ENCODE measurements at places on chromosomes 16 and 17. TPM values are rescaled to one million over a fixed set of nuclear protein-coding genes. Genes with fewer than 3 reads are reported as not detected.
A peak's percentile ranks its signal among the peaks of the same experiment; 100 is the strongest.

GRCh38 chr17:21041741-21042457 is 912 bp downstream of the USP22 start:
- peak; percentile 84 for DNase-seq

GRCh38 chr17:81401723-81402529 is 6.7 kb downstream of the BAHCC1 start:
- DNase-seq, result no peak

DNA sequence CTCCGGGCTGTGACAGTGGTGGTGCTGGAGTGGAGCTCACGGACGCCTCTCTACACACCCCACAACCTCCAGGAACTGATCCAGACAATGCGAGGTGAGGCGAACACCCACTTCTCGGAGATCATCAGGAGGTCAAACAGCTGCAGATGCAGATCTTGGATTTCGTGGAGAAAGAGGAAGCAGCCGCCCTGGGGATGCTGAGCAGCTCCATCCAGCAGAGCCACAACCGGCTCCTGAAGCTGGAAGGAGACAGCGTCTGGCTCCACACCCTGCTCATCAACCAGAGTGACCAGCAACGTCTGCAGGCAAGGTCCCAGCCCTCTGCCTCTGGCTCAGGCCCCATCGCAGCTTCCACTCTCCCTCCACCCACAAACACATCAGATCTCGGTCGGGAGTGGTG is 13.2 kb upstream of the SLC16A5 start:
- DNase-seq, result no peak

DNA sequence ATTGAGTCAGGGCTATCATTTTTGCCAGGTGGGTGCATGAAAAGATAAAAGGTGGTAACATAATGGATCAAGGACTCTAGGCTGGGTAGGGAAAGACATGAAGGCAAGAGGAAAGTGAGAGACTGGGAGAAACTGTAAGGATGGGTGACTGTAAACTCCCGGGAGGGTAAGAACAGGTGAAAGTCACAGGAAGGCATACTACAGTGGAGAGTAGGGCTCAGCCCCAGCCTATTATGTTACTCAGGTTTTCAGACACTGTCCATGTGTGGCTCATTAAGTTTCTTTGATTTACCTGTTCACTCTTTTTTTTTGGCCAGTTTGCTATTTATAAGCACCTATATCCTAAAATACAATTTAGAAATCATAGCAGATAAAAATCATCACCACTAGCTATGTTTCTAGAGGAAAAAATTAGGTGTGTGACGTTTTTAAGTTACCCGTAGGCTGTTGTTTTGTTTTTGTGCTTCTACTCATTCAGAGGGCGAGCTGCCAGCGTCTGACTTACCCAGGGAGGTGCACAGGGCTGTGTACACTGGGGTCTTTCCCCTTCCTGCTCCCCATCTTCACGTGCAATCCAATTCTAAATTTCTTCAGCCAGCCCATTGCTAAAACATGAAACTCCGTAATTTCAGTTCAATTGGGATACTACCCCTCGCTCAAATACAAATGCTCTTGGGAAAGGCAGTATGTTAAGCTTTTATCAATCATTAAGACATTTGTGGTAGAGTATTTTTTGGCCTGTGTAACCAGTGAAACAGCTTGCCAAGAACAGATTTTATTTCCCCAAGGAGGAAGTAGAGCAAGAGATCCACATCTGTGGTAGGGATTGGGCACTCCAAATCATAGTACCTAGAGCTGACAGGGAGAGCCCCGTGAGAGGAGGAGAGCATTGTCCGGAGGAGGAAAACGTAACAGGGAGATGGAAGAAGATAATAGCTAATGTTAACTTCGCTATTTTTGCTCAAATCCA is 21.7 kb upstream of the VWA3A start:
- no peak for DNase-seq

GRCh38 chr16:57426356-57426755 is 20.8 kb downstream of the CIAPIN1 start:
- DNase-seq, result no peak

DNA sequence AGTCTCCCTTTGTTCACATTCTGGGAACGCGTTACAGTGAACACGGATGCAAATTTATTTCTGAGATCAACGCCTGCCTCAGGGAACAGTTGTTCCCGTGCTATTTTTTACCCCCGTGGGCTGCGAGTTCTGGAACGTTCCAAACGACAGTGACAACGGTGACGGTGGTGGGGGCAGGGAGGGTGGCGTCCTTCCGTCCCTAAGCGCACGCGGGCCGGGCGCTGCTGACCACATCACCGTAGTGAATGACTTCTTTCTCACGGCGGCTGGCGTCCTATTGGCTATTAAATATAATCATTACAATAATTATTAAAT is 45.1 kb upstream of the SSTR5 start:
- DNase-seq, result no peak

- no peak for DNase-seq
These were observed 14.9 kb downstream of the RHOT1 start for GRCh38 chr17:32157225-32157624.

GRCh38 chr17:32020943-32021614 is 13.9 kb downstream of the LRRC37B start:
- no peak for DNase-seq

DNA sequence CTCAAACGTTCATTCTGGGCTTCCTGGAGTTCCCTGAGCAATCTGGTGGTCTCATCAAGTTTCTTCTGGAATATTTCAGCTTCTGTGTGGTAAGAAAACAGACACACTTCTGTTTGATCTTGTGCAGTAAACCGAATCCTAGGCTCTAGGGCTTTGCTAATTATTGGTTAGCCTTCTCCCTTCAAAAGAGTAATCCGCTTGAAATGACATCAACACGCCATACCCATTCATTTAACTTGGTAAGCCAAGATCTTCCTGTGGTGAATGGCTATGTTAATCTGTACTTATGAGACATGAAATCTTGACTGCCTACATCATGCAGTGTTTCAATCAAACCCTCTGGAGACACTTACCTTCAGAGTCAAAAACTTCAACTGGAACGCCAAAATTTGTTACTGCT is 48.5 kb downstream of the BRD7 start:
- DNase-seq, result no peak

PIMREG gene
- not detected for total RNA-seq

MYO15A gene
- under 0.01 TPM for total RNA-seq

SPN gene
- total RNA-seq, result 1.3 TPM

PRAC1 gene
- not detected for total RNA-seq

Measured in body of pancreas (tissue), 4 donors.